ENCODE measurements at places on chromosomes 6 and 20. TPM values are rescaled to one million over a fixed set of nuclear protein-coding genes. Genes with fewer than 3 reads are reported as not detected.

DNA sequence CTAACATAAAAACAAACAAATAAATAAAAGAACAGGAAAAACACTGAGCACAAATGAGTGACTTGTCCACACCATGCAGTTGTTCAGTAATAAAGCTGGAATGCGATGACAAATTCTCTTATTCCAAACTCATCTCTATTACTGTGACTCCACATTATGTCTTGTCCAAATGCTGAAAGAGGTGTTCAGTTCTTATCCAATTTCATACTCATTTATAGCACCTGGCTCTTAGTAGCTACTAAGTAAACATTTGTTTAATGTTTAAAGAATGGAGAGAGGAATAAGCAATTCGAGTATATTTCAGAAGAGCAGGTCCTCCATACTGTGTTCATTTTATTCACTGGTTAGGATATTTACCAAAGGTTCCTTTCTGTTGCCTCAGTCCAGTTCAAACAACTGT, 439.0 kb upstream of the JAG1 start:
- no peak for DNase-seq
- H3K27me3 ChIP-seq, result no peaks in the 10 kb centered on the region

DNA sequence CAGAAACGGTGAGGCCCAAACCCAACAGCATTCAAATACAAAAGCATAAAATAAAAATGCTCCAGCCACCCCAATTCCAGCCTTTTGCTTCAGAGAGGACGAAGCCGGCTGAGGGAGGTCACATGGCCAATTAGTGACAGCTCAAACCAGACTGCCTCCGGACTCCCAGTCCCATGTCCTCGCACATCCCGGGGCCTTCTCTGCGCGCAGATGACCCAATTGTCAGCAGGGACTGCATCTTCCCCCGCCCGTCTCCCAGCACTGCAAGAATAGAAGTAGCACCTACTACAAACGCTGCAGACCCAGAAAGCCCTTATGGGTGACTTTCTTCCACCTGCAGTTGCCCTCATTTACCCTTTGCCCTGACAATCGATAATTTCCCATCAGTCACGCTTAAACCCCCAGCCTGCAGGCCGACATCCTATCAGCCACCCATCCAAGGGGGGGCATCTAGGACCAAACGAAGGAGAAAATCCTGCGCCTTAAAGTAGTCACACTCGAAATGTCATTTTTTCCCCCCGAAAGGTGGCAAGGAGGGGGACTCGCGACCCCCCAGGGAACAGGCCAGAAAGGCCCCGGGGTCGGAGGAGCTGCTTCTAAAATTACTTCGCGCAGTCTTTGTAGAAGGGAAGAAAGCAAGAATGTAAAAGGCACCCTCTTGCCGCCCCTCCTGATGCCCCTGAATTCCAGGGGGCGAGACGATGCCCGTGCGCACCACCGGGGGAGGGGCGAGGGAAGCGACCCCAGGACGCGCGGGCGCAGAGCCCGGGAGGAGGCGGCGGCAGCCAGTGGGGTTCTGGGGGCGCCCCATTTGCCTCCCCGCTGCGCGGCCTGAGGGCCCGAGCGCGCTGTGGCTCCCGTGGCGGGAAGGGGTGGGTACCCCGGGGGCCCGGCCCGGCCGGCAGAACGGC, 792 bp downstream of the SLC23A2 start:
- H3K27ac ChIP-seq, result peak overlapping the region; percentile 24
- H3K36me3 ChIP-seq, result no peaks in the 10 kb centered on the region
- H3K27me3 ChIP-seq, result no peaks in the 10 kb centered on the region

DNA sequence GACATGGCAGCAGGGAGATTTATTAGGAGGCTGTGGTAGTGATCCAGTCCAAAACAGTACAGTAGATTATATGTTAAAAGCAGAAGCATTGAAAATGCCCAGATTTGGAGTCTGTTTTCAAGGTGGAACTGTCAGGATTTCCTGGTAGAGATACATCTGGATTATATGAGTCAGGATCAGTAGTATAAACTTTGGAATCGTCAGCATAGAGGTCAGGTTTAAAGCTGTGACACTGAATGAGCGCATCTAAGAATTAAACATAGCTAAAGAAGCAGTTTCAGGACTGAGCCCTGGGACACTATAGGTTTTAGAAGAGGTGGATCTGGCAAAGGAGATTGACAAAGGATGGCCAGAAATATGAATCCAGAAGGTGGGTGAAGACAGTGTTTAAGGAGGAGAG, 60.4 kb downstream of the RNF144B start:
- peaks cover 5% of the 10 kb centered on the region for H3K4me1 ChIP-seq
- H3K27ac ChIP-seq, result no peak overlapping the region
- no peaks in the 10 kb centered on the region for H3K36me3 ChIP-seq
- H3K27me3 ChIP-seq, result no peaks in the 10 kb centered on the region

GRCh38 chr6:75299801-75300530, 15.4 kb upstream of the TMEM30A start:
- DNase-seq, result no peak
- no peaks in the 10 kb centered on the region for H3K36me3 ChIP-seq
- no peaks in the 10 kb centered on the region for H3K4me1 ChIP-seq
- H3K27me3 ChIP-seq, result no peaks in the 10 kb centered on the region

DNA sequence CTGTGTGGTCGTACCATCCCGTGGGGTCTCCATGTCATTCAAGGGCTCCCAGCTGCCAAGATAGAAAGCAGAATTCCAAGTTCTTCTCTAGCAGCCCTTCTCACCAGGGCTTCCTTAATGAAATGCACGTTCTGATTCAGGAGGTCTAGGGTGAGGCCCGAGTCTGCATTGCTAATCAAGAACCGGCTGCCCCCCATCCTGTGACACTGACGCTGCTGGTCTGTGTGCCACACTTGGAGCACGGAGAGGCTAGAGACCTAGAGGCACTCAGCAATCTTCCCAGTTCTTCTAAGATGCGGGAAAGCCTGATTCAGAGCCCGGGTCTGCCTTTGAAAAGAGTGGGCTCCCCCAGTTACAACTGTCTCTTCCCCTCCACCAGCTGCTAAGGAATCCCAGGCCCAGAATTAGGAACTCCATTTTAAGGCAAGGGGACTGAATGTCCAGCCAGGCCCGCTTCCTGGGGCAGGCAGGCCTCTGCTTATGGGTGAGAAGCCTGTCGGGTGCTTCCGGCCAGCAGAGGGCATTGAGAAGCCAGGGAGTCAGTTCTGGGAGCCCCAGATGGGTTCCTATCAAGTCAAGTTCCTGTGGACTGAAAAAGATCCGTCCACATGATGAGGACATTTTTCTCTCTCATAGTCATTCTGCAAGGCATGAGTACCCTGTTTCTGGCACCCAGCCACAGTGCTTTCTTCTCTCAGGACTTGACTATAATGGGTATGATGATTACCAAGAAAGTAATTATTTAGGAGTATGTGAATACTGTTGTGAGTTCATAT, 69.8 kb upstream of the RIN2 start:
- H3K27me3 ChIP-seq, result no peaks in the 10 kb centered on the region
- no peak overlapping the region for H3K27ac ChIP-seq
- no peak overlapping the region for H3K4me3 ChIP-seq
- peaks cover 19% of the 10 kb centered on the region for H3K36me3 ChIP-seq
- H3K4me1 ChIP-seq, result peaks cover 6% of the 10 kb centered on the region

DNA sequence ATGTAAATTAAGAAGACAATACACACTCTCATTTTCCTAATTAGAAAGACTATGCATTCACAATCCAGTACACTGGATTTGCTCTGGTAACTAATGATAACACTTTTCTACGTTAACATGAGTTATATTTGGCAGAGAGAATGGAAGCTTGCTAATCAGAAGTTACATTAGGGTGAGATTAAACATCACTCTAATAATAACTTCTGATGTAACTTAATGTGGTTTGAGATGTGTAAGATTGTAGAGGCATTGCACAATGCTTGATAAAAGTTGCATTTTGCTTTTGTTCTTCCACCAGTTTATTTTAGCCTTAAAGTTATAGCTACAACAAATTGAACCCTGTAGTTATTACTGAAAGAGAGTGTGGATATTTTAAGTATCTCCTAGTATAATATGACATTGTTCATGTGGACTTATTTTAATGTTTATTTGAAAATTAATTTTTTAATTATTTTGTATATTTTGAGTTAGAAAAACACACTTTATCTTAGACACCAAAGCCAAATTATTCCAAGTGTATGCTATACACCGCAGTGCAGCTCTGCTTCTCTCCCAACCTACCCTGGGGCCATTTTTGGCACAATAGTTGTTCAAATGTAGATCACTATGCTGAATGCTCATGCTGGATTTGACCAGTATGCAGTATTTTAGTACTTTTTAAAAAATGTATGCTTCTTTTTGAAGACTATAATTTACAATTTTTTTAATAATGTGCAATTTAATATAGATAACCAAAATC, 143.2 kb downstream of the SLC16A10 start:
- no peak overlapping the region for H3K27ac ChIP-seq
- no peak overlapping the region for H3K4me3 ChIP-seq
- no peak for DNase-seq
- H3K27me3 ChIP-seq, result no peaks in the 10 kb centered on the region
- H3K36me3 ChIP-seq, result no peaks in the 10 kb centered on the region

Gene EFCAB8
- 0.71 TPM for total RNA-seq

Gene EDN1
- total RNA-seq, result 4.9 TPM

Gene THBD
- total RNA-seq, result 26.6 TPM

Gene DSP
- total RNA-seq, result 4.9 TPM
